Left cardiac atrium (tissue), 4 donors: ENCODE measurements at places on chromosomes 3 and 15. TPM values are rescaled to one million over a fixed set of nuclear protein-coding genes. Genes with fewer than 3 reads are reported as not detected.
A peak's percentile ranks its signal among the peaks of the same experiment; 100 is the strongest.

DNA sequence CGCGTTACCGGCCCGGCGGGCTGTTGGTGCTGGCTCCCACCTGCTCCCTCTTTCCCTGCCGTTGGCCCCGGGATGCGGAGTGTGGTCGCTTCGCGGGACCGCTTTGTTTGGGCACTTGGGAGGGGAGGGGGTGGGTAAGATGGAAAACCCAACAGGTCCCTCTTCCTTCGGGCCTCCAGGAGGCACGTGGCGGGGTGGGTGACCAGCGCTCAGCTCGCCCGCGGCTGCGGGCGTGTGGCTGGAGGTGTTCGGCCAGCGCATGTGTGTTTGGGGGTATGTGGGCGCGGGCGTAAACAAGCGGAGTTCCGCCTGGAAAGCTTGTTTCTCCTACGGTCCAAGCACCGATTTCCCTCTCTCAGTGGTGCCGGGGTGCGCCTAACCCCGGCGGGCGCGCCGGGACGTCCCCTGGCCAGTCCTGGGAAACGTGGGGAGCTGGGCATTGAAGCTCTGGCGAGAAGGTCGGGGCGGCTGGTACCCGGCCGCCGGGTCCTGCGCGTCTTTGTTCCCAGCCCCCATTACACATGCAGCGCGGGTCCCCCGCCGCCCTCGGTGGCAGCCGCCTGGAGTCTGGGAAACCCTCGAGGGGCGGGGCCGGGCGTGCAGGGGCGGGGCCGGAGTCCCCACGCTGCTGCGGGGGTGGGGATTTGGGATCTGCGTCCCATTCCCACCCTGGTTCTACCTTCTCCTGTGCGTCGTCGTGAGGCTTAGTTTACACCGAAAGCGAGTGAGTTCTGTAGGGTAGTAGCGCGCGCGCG lies 1.4 kb downstream of the ACVR2B start:
- DNase-seq = peak; percentile 71

DNA sequence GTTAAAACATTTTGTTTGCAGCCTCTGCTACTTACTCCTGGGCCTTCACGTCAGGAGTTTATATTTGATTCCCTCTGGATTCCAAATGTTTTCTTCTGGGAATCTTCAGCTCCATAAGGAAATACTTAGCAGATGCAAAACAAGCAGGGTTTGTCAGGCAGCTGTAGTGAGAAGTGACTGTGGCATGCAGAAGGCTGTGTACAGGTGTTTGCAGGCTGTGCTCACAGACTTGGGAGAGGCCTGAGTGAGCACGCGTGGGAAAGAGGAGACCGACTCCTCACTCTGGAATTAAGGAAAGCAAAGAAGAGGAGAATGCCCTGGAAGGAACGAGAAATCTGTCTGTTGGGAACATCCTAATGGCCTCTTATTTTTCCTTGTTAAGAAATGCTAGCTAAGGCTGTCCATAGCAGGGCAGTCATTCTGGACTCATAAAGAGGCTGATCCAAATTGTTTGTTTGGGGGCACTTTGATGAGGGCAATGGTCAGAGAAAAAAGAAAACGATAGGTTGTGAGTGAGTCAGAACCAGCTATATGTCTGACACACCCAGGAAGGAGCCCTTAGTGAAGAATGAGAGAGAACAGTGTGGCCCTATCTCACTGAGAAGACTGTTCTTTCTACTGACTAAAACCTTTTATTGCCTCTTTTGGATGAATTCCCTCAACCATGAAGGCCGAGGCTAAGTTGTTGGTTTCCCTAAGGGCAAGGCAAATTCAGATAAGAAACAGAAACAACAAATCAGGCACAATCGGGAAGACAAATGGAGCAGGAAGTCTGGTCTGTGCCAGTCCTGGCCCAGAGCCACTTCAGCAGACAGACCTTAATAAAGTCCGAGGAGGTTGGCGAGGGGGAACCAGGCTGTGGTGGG lies 82.6 kb downstream of the TGFBR2 start:
- no peak for DNase-seq

- DNase-seq = no peak
These were observed 41.7 kb downstream of the GPR176 start for GRCh38 chr15:39878406-39878785.

The GP5 gene
- 0.21 TPM for total RNA-seq

The UROC1 gene
- not detected for total RNA-seq

The PAQR5 gene
- 0.62 TPM for total RNA-seq

The MESP2 gene
- total RNA-seq = 0.16 TPM
